ENCODE measurements at places on chromosomes 1 and 21.

- DNase-seq = no peak
Observed at GRCh38 chr1:237470712-237471338, 419.9 kb downstream of the ZP4 start.

- DNase-seq = no peak
Observed at GRCh38 chr1:48758976-48759375, 17.7 kb downstream of the BEND5 start.

GRCh38 chr21:33196941-33197374, 32.8 kb upstream of the IFNAR2 start:
- no peak for DNase-seq

- DNase-seq = no peak
Observed at GRCh38 chr1:246532519-246532918, 25.4 kb upstream of the SMYD3 start.

DNA sequence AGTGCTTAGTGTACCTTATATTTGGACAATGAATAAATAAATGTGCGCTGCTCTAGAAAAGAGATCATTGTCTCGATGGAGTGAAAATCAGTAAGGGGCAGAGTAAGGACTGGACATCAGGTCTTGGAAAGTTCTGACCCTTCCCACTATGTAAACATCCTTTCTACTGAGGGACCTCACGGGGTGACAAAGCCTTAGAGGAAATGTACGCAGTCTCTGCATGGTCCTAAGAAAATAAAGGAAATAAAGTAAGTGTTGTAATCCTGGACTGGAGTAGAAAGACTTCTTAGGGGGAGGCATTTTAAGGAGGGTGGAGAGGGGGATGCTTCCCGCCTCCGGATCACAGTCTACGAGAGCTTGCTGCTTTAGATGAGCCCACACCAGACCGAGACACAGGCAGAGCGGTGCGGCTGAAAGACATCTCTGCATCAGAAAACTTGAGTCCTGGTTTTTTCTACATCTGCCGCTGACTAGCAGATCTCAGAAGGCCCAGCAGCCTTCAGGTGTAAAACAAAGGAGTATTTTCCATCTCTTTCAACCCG, 22.3 kb upstream of the GPR137B start:
- DNase-seq = no peak

DNA sequence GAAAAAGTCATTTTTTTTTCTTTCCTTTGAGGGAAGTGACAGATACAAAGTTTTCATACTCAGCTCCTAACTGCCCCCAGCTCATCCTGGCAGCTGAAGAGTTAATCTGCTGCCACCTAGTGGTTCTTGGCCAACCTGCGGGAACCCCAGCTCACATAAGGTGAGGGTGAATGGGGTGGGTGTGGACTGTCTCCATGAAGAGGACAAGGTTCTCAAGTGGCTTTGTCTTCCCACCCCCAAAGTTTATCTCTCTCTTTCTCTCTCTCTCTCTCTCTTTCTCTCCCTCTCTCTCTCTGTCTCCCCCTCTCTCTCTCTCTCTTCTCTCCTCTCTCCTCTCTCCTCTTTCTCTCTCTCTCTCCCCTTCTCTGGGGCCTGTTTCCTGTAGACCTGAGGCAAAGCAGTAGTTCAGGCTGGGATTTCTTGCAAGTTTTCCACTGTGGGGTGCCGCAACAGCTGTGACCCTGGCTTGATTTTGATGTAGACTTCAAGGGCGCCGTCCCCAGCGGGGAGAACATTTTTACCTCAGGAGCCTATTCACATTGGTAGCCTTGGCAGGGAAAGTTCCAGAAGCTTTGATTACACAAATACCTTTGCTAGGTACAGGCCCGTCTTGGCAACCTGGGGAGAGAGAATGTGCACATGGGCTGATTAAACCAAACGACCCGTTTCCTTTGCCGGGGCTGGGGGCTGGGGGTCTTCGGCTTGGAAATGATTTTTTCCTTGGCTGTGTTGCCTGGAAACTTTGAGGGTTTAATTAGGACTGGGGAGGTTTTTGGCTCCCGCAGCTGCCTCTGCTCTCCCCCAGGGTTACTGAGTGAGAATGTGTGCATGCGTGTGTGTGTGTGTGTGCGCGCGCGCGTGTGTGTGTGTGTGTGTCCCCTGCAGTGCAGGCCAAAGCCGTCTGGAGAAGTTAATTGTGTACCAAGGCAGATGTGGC, 135.9 kb downstream of the TM2D1 start:
- peak; percentile 13 for DNase-seq

DNA sequence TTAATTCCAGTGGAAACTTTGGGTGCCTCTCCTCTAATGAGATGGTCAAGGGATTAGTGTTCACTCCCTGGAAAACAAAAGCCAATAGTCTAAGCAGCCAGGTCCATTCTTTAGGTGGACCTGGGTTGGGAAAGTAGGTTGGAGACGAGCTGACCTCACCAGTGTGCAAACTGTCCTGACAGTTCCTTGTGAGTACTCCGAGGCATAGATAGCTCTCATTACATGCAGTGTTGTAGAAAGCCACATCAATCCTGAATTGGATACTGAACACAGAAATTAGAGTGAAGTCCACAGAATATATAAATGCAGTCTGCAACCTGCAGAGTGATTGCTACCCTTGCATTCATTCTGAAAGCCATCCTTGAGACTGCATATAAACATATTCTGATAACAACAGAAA, 675.1 kb upstream of the CXADR start:
- DNase-seq = no peak

DNA sequence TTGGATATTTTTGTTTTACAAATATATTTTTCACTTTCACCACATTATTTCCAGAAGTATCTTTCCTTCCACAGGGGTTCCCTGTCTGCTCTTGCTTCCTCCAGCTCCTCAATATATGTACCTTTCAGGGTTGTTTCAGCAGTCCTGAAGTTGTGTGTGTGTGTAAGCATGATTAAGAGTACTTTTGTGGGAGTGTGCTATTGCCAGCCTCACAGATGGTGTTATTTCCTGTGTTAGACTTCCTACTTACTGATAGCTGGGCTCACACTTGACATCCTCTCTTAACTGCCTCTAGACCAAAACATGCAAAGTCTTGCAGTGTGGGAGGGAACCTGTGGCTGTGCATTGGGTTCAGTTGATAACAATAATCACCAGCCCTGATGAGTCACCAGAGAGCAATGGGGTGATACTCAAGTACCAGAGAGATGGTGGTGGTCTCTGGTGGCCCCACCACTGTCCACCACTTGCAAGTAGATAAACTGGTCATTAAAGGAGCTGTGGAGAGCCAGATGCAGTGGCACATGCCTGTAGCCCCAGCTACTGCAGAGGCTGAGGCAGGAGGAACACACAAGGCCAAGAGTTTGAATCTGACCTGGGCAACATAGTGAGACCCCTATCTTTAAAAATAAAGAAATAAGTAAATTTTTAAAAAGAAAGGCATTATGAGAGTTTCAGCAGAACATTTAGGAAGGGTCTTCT, 126.7 kb downstream of the NR5A2 start:
- peak; percentile 82 for DNase-seq

GRCh38 chr1:195769461-195769860, 838.8 kb downstream of the KCNT2 start:
- DNase-seq = no peak

GRCh38 chr21:14918527-14918926, 146.3 kb downstream of the NRIP1 start:
- DNase-seq = no peak

DNA sequence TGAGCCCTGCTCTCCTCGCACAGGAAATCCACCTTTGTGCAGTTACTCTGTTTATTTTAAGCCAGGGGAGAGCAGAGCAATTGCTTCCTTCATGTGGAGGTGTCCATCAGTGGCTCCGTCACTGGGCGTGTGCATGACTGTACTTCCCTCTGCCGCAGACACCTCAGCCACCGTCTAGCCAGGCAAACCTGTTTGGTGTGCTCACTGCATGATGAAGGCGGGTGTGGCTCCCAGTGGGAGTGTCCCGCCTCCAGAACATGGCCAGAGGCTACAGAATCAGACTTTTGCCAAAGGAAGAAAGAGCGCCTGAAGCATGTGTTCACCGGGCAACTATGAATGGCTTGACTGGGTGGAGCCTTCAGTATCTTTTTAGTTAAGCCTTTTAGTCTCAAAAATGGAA, 26.1 kb upstream of the LAMC2 start:
- no peak for DNase-seq

- DNase-seq = no peak
Observed at GRCh38 chr21:33070998-33071769, 1.2 kb downstream of the OLIG1 start.

- no peak for DNase-seq
Observed at GRCh38 chr1:14761291-14762153, 163.0 kb downstream of the KAZN start.

GRCh38 chr1:220342853-220343252, 70.6 kb upstream of the RAB3GAP2 start:
- no peak for DNase-seq

- no peak for DNase-seq
Observed at GRCh38 chr1:229716069-229716468, 90.0 kb downstream of the URB2 start.

GRCh38 chr1:244199902-244200301, 148.8 kb downstream of the ZBTB18 start:
- DNase-seq = no peak

DNA sequence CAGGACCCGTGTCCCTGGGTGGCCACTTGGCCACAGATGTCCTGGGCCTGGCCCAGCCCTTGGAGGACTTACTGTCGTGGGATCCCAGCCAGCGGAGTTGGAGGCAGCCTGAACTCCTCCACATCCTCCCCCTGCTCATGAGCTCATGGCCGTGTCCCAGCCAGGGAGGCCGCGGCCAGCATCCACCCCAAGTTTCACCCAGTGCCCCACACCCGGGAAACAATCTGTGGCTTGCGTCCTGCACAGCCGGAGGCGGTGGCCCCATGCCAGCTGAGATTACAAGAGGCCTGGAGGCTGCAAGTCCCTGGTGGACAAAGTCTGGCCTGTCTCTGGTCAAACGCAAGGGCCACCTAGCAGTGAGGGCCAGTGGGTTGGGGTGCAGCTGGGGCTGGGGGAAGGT, 27.5 kb upstream of the TMEM52 start:
- DNase-seq = no peak

- no peak for DNase-seq
Observed at GRCh38 chr1:215986401-215986800, 419.3 kb downstream of the KCTD3 start.

GRCh38 chr1:194903524-194903923, 1704.7 kb downstream of the KCNT2 start:
- DNase-seq = no peak

DNA sequence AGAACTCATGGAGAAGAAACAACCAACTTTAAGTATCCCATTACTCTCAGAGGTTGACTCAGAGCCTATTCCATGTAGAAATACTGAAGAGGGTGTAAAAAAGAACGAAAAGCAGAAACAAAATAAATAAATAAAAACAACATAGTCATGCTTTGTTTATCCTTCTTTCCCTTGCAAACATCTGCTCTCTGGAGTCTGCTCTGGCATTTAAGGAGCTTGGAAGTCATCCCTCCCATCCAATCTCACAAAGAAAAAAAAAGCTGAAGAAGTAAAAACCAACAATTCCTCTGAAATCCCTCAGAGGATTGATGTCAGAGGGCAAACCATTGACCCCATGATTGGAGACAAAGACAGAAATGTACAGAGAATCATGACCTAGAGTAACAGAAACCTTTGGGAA, 302.6 kb upstream of the GREM2 start:
- no peak for DNase-seq

DNA sequence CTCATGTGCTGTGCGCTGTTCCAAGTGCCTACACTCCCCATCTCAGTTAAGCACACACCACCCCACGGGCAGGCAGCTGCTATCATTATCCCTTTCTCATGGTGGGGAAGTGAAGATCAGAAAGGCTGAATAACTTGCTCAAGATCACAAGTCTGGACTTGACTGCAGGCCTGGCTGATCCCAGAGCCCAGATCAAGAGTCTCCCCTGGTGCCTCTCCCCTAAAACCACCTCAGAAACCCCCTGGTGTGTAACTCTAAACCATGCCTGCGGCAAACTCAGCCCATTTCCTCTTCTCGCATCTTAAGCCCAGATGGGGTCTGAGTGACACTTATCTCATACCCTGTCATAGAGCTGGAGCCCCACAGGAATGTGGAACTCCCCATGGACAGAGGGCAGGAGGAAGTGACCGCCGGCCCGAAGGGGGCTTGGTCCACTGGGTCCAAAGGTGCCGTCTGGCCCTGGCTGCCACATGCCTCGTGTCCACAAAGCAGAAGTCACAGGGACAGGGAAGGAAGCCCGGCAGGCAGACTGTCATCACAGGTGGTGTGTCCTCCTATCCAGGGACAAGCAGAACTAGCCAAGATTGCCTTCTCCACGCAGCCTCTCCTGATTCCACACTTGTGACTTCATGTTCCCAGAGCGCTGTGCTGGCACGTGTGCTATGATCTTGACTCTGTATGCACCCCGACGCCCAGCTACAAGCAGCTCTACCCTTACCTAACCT, 92.1 kb downstream of the SYF2 start:
- DNase-seq = no peak

GRCh38 chr1:111639602-111640198, 20.1 kb downstream of the RAP1A start:
- no peak for DNase-seq

GRCh38 chr1:84146411-84147032, 2.5 kb downstream of the PRKACB start:
- DNase-seq = no peak

DNA sequence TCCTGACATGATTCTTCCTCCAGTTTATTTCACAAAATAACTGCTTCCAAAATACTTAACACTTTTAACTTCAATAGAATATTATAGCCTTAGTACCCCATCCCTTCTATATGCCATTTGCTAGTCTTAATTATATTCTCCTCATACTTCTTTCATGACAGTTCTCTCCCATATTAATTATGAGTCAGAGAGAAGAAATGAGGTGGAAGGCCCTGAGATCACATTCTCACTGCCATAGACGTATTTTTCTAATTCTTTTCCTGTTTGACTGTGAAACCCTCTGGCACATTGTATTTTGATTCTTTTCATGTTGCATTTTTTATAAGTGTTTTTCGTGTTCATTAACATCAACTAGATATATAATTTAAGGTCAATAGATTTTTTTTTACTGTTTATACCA, 88.4 kb downstream of the GTF2B start:
- DNase-seq = no peak

DNA sequence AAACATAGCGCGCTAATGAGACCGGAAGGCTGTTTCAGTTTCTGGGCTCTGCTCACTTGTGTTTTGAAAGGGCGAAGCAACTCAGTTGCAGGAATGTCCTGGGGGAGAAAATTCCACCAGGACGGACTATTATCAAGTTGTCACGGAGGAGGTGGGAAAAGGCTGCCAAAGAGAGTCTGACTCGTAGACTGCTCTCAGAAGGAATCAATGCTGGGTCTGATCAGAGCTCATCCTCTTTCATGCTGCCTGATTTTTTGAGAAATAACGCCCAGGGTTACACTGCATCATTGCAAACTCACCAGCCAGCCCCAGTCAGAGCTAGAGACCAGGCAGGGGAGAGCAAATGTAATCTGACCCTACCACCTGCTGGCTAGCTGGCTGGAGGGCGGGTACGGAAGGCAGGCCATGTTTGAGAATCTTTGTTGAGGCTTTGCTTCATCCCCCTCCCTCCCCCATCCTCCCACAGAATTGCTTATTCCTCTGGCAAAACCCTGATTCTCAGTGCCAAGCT, 36.4 kb upstream of the BCL9 start:
- DNase-seq = no peak

- DNase-seq = no peak
Observed at GRCh38 chr1:229280921-229281320, 10.0 kb downstream of the RAB4A start.

- no peak for DNase-seq
Observed at GRCh38 chr1:9106286-9106685, 22.6 kb downstream of the GPR157 start.

GRCh38 chr1:218027152-218027551, 257.9 kb upstream of the RRP15 start:
- no peak for DNase-seq

Data from pulmonary artery endothelial cell (primary cell).